ENCODE measurements at places on chromosomes 3 and 15. TPM values are rescaled to one million over a fixed set of nuclear protein-coding genes. Genes with fewer than 3 reads are reported as not detected.

DNA sequence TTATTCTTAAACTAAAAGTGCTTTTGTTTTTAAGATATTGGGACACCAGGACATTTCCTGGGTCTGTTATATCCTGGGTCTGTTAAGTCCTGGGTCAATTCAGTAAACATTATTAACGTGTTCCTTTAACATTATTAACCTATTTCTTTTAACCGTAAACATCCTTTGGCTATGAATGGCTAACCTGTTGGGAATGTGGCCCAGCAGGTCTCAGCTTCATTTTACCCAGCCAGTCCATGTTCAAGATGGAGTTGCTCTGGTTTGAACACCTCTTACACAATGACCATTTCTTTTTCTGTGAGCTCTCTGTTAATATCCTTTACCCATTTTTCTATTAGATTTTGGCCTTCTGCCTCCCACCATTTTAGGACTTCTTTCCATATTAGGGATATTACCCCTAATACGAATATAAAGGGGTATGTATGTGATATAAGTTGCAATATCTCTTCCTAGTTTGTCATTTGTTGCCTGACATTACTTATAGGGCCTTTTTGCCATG lies 88.9 kb upstream of the NEDD4 start:
- H3K27me3 ChIP-seq: no peaks in the 10 kb centered on the region
- DNase-seq: no peak
- H3K4me3 ChIP-seq: no peak overlapping the region

DNA sequence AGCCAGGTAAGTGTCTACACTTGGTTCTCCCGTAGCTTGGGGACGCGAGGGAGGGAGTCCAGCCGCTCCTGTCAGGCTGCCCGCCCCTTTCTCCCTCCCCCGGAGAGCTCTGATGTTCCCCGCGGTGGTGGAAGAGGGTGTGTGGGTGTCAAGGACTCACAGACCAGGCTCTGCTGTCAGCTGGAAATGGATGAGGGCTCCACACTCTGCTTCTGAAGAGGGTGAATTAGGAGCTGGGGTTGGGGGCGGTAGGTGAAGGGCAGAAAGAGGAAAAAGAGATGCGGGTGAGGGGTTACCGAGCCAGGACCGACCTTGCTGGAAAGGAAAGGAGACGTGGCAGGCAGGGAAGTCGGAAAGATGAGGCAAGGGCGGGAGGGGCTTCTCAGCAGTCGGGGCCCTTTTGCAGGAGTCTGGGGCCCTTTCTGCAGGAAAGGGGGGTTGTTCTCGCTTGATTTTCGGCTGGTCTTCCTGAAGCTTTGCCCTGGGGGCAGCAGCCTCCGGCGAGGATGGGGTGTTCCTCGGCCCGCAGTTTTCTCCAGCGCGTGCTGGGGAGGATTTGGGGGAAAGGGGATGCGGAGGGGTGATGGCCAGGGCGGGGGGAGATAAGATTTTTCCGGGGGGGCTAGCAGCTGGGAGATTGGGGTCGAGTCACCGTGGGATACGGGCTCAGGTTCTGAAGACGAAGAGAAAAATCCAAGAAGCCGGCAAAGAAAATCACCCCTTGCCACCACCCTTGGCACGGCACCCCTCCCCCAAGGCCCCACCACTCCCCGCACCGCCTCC lies 602 bp upstream of the BAHD1 start:
- peak; percentile 59 for DNase-seq
- no peak overlapping the region for H3K27ac ChIP-seq
- H3K27me3 ChIP-seq: no peaks in the 10 kb centered on the region
- no peaks in the 10 kb centered on the region for H3K36me3 ChIP-seq

- H3K4me1 ChIP-seq: no peaks in the 10 kb centered on the region
- no peaks in the 10 kb centered on the region for H3K36me3 ChIP-seq
- H3K27ac ChIP-seq: no peak overlapping the region
- DNase-seq: no peak
- no peaks in the 10 kb centered on the region for H3K27me3 ChIP-seq
- H3K4me3 ChIP-seq: no peak overlapping the region
Observed at GRCh38 chr3:81726735-81727134, 34.7 kb downstream of the GBE1 start.

DNA sequence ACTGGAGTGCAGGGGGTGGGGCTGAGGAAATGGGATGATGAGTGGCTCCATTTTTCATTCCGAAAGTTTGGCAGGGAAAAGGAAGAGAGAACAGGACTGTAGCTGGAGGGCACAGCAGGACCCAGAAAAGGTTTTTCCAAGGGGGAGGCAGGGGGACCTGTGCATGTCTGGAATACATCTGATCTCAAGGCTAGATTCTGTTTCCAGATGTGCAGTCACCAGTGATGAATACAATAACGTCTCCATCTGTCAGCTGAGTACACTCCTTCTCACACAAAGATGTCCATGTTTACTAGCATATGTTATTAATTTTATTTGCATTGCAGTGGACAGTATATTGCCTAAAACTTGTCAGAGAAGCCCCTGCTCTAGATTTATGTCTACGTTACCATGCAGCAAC lies 39.9 kb upstream of the PRTG start:
- no peak for DNase-seq
- no peak overlapping the region for H3K4me3 ChIP-seq
- H3K36me3 ChIP-seq: no peaks in the 10 kb centered on the region

The ADCY5 gene
- total RNA-seq: 5.6 TPM

The GPR62 gene
- not detected for total RNA-seq

The TNNC1 gene
- total RNA-seq: 1.5 TPM

The SERF2 gene
- total RNA-seq: 1,223 TPM
